ENCODE measurements at places on chromosomes 7 and 10. TPM values are rescaled to one million over a fixed set of nuclear protein-coding genes. Genes with fewer than 3 reads are reported as not detected.

IGFBP3 gene
- total RNA-seq: 247 TPM

SFTPA1 gene
- total RNA-seq: not detected

PTPRE gene
- total RNA-seq: 49.3 TPM

PNLIPRP3 gene
- not detected for total RNA-seq

SLC26A3 gene
- total RNA-seq: not detected
